IPS DF 19.7 (cell line): ENCODE measurements at places on chromosomes 4 and X.

- DNase-seq = no peak
These were observed 80.7 kb upstream of the EOLA2 start for GRCh38 chrX:150018931-150019361.

DNA sequence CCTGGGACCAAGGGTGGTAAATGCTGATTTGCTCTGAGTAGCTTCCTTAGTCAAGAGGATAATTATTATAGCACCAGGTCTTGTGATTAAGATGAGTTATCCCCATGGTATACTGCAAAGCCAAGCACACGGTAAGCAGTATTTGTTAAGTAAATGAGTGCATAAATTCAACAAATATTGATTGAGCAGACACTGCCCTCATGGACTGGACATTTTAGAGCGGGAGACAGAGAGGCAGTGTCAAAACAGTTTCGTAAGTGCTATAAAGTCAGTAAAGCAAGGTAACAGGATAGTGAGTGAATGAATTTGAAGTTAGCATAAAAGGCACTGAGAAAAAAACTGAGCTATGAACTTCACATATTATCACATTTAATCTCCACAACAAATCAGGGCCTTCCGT is 13.9 kb downstream of the PHF8 start:
- no peak for DNase-seq

- no peak for DNase-seq
These were observed 209.3 kb downstream of the SOWAHB start for GRCh38 chr4:76688619-76689144.

GRCh38 chrX:7503251-7503650 is 339.7 kb upstream of the VCX start:
- no peak for DNase-seq

DNA sequence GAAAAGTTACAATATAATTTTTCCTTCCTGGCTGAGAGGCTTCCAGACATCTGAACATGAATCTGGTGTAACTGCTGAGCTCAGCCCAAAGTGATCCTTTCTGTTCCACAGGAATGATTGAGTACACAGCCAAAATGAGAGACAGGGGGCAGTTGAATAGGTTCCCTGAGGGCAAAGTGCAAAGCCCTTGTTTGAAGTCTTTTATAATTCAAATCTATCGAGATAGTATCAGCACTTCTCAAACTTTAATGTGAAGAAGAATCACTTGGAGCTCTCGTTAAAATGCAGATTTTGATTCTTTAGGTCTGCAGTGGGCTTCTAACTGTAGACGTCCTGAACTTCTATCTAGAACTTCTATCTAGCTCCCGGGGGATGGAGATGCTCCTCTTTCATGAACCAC is 54.4 kb upstream of the BMP2K start:
- DNase-seq = no peak

GRCh38 chr4:113064244-113064643 is 14.8 kb downstream of the ANK2 start:
- peak; percentile 95 for DNase-seq

DNA sequence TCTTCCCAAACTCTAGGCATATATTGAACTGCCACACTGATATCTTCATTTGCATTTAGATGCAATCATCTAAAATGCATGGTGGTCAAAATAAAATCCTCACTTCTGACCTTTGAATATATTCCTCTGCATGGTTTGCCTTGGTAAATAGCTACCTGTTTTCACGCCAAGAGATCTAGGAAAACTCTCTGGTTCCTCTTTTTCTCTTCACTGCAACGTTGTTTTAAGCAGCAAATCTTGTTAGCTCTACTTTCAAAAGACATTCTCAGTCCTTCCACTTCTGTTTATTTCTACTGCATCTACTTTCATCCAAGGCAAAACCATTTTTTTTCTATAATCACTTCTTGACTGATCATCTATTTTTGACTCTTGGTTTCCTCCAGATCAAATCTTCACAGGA is 1001.6 kb upstream of the GRID2 start:
- DNase-seq = no peak

DNA sequence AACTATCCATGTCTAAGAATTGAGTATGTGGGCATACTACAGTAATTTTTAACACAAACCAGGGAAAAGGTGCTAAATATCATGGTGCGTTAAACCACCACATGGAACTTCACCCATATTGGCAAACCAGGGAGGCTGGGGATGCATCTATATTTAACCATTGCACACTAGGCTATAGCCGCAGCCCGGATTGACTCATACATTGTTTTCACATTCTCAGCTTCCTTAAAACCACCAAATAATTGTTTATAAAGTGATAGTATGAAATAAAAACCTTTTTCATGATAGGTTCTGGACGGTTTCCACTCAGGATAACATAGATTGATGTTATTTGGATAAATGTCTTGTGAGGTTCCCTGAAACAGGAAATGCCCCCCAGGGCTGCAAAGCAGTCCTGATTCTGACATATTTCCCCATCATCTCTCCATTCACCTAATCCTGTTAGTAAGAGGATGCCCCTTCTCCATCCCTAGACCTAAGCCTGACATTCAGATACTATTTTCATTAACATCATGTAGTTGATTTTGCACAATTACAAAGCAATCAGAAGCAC is 7.9 kb downstream of the COL25A1 start:
- DNase-seq = no peak

GRCh38 chr4:70624226-70624793 is 4.2 kb upstream of the ENAM start:
- DNase-seq = no peak

DNA sequence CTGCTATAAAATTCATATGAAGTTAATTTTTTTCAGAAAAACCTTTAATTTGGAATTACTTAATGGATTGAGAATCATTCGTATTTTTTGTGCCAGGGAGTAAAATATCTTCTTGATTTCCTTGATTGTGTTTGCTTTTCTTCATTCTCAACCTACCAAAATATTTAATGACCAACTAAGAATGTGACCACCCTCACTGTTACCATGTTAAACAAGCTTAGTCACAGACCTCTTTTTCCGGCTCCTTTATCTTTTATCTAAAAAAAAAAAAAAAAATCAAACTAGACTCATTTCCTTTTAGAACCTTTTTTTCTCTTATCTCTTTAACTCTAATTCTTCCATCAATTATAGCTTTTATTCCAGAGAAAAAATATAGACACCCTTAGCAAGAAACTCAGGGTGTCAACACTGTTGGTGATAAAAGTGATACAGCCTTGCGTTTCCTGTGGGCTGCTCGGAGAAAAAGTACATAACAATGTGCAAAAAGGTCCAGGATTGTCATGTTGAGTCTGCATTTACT is 20.6 kb upstream of the HPGDS start:
- no peak for DNase-seq

DNA sequence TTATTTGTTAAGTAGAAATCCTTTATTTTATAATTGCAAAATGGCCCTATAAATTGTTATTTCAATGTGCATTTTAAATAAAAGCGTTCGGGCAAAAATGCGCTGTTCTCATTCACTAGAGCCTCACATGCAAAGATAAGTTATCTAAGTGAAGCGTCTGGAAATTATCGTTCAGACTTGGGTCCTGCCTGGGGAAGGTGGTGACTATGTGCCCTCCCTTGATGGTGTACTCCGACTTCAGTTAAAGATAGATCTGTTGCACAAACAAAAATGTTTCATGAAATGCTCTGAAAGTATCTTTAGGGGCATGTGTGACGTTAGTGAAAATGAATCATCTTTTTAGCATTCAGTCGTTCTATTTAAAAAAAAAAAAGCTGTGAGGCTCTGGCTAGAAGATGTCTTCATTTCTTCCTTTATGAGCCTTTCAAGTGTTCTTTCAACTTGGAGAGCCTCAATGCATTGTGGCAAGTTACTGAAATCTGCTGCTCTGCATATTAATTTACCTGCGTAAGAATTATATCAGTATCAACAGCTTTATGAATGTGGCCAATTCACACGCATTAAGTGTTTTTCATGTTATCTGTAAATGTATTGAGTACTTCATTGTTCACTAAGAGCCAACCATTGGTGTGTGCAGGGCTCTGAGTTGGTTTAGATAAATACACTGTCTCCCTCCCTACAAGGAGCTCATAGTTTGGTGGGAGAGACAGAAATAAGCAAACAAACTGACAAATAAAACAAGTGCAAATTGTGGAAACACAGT is 83.0 kb downstream of the AFF1 start:
- no peak for DNase-seq

DNA sequence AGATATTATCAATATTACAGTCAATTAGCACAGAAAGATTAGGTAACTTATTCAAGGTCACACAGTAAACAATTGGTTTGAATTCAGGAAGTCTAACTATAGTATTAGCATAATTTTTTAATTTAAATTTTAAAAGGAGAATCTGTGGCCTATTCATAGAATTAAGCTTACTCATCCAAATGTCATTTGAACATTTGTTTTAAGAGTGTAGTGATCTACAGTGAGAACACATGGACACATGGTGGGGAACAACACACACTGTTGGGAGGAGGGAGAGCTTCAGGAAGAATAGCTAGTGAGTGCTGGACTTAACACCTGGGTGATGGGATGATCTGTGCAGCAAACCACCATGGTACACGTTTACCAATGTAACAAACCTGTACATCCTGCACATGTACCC is 48.3 kb downstream of the MEPE start:
- no peak for DNase-seq

GRCh38 chr4:102787096-102787881 is 26.5 kb upstream of the MANBA start:
- DNase-seq = no peak

DNA sequence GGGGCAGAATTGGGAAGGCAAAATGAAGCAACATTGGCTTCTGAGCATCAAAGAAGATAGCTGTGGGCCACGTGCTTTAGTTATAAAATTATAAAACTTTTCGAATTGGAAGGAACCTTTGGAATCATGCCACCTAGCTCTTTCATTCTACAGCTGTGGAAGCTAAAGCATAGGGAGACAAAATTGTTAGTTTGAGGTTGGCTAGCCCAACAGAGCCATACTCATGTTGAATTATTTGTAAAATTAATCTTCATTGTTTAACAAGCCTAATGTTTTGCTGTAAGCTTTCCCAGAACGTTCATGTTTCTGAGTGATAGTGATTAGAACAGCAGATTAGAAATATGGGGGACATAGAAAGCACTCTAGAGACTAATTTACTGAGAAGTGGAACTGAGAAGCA is 35.9 kb downstream of the HHIP start:
- no peak for DNase-seq

GRCh38 chr4:153000076-153000420 is 63.9 kb downstream of the FHDC1 start:
- no peak for DNase-seq

DNA sequence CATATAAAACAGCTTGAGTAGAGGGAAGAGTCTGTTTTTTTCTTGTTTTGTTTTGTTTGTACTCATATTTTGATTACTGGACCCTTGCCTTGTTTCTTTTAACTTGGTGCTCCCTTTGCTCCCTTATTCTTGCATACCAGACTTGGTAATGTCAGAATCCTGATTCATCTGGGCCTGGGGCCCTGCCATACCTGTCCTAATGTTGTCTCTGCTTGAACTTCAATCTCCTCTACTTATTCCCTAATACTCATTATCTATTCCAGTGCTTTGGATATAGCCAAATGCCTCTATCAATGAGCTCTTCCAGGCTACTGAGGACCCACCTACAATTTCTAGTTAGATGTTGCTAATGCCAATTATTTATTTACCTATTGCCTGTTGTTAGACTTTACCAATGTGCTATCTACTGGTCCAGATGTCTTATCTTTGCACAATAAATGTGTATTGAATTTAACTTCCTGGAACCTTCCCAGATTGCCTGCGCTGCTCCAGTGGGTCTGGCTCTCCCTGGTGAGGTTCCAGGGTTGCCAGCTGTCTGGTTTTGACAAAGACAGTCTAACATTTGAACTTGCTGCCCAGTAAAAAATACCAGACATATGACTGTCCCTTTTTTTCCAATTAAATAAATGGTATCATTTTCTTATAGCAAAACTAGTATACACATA is 64.4 kb upstream of the ACSL4 start:
- DNase-seq = no peak

DNA sequence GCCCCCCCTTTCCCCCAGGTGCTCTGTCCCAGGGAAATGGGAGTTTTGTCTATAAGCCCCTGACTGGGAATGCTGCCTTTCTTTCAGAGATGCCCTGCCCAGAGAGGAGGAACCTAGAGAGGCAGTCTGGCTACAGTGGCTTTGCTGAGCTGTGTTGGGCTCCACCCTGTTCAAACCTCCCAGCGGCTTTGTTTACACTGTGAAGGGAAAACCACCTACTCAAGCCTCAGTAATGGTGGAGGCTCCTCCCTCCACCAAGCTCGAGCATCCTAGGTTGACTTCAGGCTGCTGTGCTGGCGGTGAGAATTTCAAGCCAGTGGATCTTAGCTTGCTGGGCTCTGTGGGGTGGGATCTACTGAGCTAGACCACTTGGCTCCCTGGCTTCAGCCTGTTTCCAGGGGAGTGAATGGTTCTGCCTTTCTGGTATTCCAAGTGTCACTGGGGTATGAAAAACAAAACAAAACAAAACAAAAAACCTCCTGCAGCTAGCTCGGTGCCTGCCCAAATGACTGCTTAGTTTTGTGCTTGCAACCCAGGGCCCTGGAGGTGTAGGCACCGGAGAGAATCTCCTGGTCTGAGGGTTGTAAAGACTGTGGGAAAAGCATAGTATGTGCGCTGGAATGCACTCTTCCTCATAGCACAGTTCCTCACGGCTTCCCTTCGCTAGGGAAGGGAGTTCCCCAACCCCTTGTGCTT is 41.7 kb downstream of the ITM2A start:
- DNase-seq = no peak

- no peak for DNase-seq
These were observed 138.7 kb downstream of the ELOVL6 start for GRCh38 chr4:110059556-110060191.

DNA sequence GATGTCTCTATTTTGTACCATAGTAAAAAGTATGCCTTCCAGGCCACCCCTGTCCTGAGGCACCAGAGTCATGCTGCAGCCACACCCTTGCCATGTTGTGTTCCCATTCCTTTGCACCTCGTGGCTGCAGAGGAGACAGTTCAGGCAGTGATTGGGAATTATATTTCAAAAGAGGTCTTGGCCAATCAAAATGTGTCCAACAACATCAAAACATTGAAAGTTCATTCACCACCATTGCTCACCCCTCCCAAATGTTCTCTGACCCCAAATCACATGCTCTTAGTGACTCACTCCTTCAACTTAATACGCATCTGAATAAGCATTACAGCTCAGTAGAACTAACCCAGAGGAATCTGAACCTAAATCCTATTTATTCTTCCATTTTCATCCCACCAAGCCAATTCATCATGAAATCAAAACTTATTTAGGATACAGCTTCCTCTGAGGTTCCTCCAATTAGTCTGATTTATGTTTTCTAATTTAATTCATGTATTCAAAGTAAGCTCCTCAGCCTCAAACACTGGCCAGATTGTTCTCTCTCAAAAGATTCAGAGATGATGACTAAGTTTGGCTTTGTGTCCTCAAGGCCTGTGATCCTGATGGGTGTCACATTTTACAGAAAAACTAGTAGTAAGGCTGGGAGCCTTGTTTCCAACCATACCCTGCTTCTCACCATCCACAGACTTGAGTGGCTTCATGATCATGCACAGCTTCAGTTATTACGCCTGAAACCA is 323.2 kb upstream of the INTU start:
- DNase-seq = no peak

DNA sequence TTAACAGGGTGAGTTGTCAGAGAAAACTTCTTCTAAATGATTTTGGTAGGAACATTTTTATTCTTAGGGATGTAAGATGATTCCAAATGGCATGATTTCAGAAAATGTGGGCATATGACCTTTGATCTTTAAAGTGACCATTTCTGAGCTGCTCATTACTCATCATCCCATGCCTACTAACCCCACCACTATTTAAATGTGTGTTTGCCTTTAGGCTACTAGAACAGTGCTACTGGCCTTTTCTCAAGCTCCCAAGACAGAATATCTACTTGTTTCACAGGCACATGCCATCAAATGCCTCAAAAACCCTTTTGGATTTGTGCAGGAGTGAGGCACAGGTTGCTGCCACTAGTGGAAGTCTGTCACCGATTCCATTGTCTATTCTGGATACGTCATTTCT is 428.2 kb downstream of the ADAM29 start:
- no peak for DNase-seq
